Neural crest cell (in vitro differentiated cells): ENCODE measurements at places on chromosomes 5 and 9. TPM values are rescaled to one million over a fixed set of nuclear protein-coding genes. Genes with fewer than 3 reads are reported as not detected.

PHF24 gene
- 0.63 and 1.2 TPM in 2 replicates for total RNA-seq

OLFM1 gene
- 23.3 and 27.2 TPM in 2 replicates for total RNA-seq

HSPA9 gene
- 247 and 250 TPM in 2 replicates for total RNA-seq

ZDHHC11B gene
- total RNA-seq, result 3.0 and 3.5 TPM in 2 replicates

LCP2 gene
- total RNA-seq, result not detected in 2 replicates

- DNase-seq, result no peak
Measured at GRCh38 chr5:103456476-103456875, 106.1 kb downstream of the NUDT12 start.

DNA sequence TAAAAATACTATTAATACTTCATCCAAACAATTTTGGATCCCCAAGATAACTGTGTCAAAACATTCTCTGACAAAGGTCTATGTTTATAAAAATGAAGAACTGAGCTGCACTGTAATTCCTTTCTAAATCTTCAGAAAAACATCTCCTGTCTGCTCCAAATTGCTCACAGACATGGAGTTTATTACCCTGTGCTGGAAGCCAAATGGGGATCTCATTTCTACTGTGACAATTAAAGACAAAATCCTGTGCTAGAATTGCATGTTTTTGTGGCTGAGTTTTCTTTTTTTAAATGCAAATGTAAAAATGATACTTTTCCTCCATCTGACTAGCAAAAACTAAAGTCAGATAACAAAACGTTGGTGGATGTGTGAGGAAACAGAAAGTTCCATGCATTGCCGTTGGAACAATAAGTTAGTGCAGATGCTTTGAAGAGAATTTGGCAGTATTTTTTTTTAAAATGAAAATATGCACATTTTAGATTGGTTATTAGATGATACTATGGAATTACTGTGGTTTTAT lies 93.5 kb downstream of the GNA14 start:
- no peak for DNase-seq

DNA sequence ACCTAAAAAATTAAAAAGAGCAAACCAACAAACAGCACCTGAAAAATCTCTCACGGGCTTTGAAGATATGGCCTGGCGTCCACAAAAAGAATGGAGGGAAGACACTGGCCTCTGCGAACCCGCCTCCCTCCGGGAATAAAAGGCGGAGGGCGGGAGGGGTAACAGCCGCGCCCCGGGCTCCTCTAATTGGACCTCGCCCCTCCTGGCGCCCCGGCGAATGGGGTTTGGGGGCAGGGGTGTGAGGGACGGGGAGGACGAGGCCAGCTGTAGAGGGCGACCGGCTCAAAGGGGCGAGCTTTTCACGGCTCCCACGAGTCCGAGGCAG lies 753 bp downstream of the FANCC start:
- peak; percentile 75 for DNase-seq

DNA sequence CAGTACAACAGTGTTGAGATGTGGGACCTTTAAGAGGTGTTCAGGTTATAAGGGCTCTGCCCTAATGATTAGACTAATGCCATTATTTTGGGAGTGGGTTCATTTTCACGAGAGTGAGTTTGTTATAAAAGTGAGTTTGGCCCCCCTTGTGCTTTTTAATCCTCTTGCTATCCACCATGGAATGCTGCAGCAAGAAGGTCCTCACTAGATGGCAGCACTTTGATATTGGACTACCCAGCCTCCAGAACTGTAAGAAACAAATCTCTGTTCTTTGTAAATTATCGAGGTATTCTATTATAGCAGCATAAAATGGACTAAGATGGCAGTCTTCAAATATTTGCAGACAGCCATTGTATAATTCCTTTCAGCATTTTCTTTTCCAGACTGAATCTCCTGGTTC lies 212.4 kb downstream of the LRRC70 start:
- DNase-seq, result no peak

GRCh38 chr5:14598225-14598624 lies 16.6 kb downstream of the OTULINL start:
- no peak for DNase-seq

DNA sequence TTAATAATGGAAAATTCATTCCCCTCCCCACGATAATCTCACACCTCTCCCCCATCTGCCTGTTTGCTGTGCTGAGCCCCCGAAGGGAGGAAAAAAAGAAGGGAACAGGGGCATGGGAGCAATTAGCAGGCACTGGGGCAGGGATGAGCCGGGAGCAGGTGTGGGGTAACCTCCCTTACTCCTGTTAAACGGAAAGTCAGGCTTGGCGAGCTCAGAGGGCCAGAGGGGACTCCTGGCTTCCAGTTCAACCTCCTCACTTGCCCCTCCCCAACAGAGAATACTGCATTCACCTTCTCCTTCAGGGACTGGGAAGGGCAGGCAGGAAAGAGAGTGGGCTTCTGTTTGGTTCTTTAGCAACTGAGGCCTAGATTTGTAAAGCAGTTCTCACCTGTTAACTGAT lies 1.6 kb downstream of the AFAP1L1 start:
- DNase-seq, result no peak

DNA sequence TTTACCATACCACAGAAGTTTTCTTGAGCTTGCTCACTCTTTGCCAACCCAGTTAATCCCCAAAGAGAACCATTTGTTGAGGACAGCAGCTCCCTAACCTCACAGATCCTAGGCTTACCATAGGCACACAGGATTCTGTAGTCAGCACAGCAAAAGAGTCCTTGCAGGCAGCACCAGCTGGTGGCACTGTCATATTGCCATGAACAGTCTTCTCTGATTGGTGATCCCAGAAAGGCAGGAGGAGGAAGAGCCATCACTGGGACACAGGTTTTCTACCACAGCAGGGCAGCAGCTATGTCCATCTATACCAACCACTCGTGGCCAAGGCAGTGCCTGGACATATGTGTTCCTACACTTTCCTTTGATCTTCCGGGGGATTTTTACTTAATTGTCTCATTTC lies 297.1 kb upstream of the CD180 start:
- DNase-seq, result no peak

DNA sequence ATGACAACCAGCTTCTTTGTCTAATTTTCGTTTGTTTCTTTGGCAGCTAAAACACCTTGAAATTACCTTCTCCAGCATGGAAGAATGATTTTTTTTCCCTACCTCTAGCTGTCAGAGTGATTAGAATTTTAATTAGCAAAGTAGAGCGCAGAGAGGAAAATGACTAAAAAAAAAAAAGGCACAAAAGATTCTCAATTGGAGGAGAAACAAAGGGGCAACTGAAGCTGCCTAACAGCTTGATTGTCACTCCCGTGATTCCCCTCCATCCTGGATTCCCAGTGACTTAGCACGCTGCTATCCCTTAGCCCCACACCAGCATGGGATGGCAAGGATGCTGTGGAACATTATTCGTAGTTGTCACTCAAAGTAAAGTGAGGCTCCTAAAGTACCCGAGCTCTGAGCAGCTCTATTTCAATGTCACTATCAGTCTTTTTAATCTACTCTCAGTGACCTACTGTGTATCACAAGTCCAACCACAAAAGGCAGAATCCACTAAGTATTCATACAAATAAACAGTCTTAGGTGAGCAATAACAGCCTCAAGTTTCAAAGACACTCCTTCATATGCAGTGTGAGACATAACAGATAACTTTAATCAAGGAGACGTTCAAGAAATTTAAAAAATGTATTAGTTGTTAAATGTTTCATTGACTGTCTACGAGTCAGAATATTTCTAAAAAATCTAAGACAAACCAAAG lies 710.0 kb upstream of the GRAMD2B start:
- DNase-seq, result no peak

DNA sequence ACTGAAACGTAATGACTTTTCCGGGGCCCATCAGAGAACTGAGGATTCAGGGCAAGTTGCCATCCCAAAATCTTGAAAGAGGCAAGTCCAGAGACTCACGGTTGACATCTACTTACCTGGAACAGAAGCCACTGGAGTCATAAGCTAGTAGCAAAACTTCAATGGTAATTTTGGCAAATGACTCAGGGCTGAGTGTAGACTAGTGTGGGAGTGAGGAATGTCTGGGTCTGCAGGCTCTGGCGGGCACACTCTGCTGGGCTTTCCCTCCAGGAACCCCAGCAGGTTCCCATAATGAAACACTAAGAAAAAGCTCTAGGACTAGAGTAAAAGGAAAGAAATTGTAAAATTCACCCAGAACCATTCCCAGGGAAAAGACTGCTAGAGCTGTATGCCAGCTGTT lies 122.9 kb upstream of the NFIL3 start:
- no peak for DNase-seq

DNA sequence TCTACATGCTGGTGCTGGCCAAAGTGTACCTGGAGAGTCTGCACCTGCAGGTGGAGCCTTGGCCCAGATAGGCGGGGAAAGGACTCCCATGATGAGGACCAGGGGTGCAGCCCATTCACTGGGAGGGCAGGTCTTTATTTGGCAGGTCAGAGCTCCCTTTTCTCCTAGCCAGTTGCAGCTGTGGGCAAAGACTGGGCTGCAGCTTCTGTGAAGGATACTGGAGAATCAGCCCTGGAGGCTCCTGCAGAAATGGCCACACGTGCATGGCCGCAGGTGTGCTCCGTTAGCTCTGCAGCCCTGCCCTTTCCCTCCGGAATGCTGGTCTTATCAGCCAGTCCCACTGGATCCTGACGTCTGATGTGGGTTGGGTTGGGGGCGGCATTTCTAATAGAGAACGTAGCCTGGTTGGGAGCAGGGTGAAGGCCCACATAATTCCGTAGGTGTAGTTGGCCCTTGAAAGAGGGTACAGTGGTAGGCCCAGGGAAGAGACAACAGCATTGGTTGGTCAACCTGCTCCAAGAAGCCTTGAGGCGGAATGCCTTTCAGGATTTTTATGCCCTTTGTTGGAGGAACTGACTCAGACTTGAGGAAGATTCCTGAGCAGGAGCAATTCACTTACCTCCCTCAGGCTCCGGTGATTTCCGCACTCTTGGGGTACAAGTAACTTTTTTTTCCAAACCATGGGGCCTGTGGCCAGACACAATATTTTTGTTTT lies 22.0 kb upstream of the TIFAB start:
- DNase-seq, result no peak

DNA sequence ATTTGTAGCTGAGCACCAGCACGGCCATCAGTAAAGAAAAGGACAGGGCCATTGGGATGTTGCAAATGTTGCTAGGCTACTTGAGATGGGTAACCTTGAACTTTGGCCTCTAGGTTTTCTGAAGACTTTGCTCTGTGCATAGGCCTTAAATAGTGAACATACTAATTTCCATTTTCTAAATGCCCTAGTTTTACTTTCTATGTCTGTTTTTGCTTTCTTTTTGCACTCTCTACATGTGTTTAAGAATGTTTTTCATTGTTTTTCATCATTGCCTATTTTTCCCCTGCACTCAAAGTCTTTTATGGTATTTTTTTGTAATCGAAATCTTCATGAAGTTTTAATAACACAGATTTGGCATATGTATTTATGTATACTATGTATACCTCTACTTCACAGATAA lies at the start of gene IFNA17:
Gene IFNA17 (minus strand): TSS at position 101 of the 400 bp plus-strand sequence. CDS start 49 bp downstream, at position 52.
- no peak for DNase-seq

DNA sequence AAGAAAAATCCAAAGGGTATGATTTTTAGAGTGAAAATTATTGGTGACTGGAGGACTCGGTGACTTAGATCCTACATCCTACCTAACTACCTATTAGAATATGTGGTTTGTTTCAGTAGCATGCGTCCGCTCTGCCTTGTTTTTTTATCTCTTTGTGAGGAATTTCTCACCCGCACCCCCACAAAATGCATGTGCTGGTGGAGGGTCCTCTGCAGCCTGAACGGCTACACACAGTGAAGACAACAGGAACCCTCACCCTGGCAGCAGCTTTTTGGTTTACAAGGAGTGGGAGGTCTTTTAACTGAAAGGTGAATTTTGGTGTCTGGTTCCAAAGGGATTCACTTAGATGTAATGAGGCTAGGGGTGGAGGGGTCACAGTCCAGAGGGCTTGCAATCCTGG lies 115.5 kb downstream of the GNA14 start:
- DNase-seq, result no peak

DNA sequence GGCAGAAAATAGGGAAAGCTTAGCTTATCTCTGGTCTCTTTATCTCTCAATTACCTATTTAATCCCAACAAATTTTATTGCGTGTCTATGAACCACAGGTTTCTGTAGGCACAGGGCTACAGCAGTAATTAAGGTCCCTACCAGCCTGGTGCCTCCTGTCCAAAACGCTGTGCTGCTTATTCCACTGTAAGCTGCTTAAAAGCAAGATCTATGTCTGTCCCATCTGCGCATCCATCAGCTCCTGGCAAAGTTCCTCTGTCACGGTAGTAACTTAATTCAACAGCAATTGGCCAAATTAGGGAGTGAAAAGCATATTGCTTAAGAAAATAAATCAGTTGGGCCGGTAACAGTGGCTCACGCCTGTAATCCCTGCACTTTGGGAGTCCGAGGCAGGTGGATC lies 235.8 kb upstream of the VLDLR start:
- no peak for DNase-seq

DNA sequence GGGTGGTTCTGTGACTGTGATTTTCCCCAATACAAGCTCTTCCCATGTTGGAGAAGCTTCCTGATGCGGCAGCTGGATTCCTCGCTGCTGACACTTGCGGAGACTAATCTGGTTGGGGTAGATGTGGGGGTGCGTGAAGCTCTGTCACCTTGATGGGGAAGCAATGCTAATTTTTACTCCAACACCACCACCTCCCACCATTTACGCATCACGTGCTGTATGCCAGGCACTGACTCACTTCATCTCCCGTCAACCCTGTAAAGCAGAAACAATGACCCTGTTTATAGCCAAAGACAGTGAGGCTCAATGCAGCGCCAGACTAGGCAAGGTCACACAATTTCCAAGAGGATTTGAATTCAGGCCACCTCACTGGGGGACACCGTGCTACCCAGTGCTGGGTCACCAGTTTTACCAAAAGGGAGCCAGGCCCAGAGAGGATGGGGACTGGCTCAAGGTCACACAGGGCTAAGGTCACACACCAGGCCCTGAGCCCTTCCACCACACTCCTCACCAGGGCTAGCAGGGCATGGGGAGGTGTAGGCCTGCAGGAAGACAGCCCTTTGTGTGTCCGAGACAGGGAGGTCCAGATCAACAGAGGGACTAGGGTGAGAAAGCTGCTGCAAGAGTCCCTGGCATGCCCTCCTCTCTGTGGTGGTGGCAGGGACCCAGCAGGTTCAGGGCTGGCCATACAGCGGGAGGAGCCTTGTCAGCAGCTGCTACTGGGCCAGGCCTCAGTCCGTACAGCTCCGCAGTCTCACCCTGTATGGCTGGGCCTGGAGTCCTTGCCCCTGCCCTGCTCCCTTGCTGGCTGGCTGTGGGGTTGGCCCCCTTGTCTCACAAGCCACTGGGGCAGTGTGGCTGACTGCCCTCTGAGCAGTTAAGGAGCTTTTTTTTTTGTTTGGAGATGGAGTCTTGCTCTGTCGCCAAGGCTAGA lies 3.3 kb downstream of the STKLD1 start:
- DNase-seq, result no peak

GRCh38 chr5:146399481-146399880 lies 47.7 kb upstream of the TCERG1 start:
- no peak for DNase-seq

DNA sequence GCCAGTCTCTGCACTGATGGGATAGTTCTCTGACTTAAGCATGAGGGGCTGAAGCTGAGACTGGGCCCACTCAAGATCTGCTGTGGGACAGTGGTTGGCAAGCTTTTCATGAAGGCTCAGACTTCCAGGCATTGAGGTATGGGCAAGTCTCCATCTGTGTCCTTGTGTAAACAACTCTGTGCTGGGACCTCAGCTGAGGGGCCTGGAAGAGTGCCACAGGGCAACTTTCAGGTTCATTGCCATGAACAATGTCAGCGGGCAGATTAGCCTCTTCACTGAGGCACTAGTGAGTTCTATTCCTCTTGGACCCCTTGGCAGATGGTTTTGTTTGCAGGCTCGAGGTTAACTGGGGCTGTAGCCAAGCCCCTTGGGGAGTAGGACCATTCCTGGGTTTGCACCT lies 127.1 kb downstream of the MRPS30 start:
- no peak for DNase-seq
